ENCODE measurements at places on chromosomes 12 and 14.

DNA sequence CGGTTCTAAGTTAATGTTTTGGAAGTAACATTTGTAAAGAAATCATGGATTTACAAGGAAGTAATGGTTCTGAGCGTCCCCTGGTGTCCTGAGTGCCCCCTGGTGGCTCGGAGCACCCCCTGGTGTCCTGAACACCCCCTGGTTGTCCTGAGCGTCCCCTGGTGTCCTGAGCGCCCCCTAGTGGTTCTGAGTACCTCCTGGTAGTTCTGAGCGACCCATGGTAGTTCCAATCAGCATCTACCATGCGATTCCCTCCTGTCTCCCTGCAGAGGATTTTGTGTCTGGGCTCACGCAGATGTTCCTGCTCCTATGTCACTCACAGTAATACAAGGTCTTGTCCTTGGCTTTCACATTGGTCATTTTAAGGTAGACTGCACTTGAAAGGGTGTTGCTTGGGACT is 1352.9 kb downstream of the TMEM121 start:
- no peak for DNase-seq

GRCh38 chr12:80059102-80059501 is 40.2 kb upstream of the OTOGL start:
- peak; percentile 86 for DNase-seq

- no peak for DNase-seq
These were observed 28.8 kb downstream of the KLRK1 start for GRCh38 chr12:10361084-10361483.

- peak; percentile 7 for DNase-seq
These were observed 42.0 kb downstream of the GPHB5 start for GRCh38 chr14:63276492-63277342.

DNA sequence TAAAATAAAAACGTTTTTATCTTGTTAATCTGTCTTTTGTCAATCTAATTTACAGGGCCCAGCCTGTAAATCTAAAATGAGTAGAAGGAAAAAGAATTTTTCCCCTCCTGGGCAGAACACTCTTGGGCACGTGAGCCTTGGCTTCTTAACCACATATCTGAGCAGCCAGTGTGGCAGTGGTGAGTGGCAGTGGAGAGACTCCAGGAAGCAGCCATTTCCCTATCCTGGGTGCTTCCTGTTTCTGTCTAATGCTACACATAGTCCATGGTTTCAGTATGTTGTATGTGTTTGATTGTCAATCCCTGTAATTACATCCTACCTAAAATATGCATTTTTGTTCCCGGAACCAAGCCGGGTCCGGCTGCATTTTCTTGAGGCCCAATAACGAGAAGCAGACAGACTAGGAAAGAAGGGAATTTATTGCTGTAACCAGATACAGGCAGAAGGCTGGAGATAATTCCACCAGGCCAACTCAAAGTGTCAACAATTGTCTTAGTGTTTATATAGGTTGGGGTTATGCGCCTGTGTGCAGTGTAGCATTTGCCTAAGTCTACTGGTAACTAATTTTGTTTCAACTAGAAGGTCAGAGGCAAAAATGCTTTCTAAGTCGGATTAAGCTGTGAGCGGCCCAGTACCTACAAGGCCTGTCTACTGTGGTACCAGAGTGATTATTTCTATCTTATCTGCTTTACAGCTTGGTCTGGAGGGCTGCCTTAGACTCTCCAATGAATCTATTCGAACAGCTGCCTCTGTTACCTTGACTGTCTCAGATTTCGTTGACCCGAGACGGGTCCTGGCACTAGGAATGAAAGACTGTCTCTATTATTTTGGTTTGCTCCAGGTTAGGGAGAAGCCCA is 82.4 kb upstream of the RESF1 start:
- DNase-seq: no peak

GRCh38 chr14:92532490-92533163 is 19.0 kb downstream of the RIN3 start:
- DNase-seq: no peak

DNA sequence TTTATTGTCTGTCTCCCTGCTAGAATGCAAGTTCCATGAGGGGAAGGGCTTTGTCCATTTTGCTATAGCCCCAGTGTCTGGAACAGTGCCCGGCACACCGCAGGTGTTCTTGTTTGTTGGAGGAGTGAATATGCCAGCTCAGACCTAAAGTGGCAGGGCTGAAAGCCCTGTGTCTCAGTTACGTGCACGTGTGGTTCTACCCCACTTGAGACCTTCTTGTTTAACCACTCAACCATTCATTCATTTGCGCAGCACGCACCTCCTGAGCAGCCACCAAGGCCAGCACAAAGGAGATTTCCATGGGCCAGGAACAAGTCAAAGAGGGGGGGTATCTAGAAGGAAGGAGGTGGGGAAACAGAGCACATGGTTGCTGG is 338.0 kb upstream of the FKBP4 start:
- no peak for DNase-seq

DNA sequence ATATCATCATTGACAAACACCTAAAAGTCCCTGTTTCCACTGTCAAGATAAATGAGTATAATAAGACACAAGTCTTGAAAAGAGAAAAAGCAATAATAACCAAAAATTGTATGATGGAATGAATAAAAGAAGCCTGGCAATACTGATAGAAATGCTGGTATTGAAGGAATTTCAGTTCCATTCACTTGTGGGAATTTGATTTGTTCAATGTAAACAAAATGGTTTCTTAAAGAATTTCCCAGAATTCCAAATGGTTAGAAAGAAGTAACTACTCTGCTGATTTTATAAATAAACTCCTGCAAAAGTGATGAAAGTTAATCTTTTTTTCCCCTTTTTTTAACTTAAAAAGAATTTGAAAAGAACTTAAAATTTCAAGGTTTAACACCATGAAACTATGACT is 129.9 kb upstream of the PDZRN4 start:
- no peak for DNase-seq

DNA sequence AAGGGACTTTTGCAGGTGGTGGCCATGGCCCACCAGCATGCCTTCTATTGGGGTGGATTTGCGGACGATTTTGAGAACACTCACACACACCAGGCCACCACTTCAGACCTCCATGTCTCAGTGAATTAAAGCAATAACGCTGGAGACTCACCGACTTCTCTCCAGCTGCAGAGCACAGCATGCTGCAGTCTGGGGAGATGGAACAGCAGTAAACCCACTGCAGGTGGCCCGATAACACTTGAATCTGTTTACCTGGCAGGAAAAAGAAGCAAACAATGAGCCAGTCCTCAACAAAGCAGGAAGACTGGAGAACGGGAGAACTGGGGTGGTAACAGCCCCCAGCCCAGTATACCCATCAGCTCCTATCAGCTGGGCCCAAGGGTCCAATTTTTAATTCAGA is 21.6 kb downstream of the RFC5 start:
- no peak for DNase-seq

DNA sequence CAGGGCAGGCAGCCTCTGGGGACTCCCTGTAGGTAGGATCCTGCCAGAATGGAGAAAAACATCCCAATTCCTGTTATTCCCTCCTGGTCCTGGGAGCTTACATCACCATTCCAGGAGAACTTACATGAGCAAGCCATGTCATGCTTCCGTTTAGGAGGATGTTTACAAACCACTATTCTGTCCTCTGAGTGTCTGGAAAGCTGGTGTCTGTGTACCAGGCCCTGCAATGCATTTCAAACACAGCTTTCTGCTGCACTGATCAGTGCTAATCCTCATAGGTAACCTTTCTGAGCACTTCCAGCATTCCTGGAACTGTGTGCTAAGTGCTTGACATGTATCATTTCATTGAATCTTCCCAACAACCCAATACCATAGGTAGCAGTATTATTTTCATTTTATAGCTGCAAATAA is 19.8 kb upstream of the MAP1LC3B2 start:
- no peak for DNase-seq

GRCh38 chr12:124837958-124838803 is 25.5 kb downstream of the SCARB1 start:
- peak; percentile 76 for DNase-seq

DNA sequence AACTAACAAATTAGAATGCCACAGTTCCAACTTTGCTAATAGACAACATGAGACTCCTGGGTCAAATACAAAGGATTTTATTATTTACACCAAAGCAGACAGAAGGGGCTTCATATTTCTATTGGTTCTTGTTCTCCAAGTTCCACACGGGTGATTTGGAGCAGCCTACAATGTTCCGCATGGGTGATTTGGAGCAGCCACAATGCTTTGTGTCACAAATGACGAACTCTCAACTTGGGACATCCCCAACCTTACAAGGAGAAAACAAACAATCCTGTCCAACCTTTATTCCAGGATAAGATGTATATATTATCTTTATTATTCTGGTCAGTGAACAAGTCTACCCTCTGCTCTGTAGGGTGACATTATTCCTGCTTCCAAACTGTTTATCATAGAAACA is 694.3 kb upstream of the MGAT4C start:
- peak; percentile 78 for DNase-seq

- DNase-seq: no peak
These were observed 143.6 kb downstream of the PAWR start for GRCh38 chr12:79547044-79547734.

Measured in NCI-H446 treated with DMSO at 0.1 percent for 48 hours (cell line).